ENCODE measurements at places on chromosomes 12 and 14.

DNA sequence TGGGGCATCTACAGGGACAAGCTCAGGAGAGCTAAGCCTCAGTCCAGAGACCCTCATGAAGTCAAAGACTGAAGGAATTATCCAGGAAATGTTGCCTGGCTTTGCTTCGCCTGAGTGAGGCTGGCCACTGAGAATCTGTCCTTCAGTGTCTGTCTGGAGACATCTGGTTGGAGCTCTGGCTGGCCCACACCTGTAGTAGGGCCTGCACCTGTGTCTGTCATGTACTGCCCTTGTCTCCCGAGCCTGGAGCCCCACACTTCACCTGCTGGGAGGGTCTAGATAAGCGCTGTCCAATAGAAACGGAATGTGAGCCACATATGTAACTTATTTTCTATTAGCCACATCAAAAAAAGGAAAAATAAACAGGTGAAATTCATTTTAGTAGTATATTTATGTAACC, 9.9 kb upstream of the HDAC7 start:
- DNase-seq = no peak

- no peak for DNase-seq
Measured at GRCh38 chr12:5184186-5184585, 140.5 kb downstream of the KCNA5 start.

GRCh38 chr14:104686624-104687517, 2.5 kb upstream of the INF2 start:
- peak; percentile 79 for DNase-seq

DNA sequence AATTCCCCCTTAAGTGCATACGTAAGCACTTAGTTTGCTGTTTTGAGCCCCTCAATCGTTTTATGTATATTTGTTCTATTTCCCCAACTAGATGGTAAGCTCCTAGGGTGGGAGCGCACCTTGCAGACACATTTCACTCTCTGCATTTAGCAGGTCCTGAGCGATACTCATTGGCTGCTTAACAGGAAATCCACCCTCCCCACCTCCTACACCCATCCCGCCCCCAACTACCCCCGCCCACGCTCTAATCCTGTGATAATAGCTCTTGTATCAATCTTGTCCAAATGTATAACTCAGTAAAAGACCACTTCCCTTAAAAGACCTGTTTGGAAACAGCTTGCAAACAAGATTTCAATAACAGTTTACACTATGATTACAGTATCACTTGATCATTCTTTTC, 8.1 kb downstream of the LPAR5 start:
- no peak for DNase-seq

- DNase-seq = no peak
Measured at GRCh38 chr12:53613821-53614220, 12.4 kb downstream of the ATF7 start.

- DNase-seq = no peak
Measured at GRCh38 chr14:54730156-54730961, 163.4 kb downstream of the SAMD4A start.

GRCh38 chr14:65019944-65020566, 33.4 kb downstream of the FNTB start:
- DNase-seq = peak; percentile 49

- DNase-seq = no peak
Measured at GRCh38 chr14:31760277-31760676, 199.1 kb downstream of the NUBPL start.

DNA sequence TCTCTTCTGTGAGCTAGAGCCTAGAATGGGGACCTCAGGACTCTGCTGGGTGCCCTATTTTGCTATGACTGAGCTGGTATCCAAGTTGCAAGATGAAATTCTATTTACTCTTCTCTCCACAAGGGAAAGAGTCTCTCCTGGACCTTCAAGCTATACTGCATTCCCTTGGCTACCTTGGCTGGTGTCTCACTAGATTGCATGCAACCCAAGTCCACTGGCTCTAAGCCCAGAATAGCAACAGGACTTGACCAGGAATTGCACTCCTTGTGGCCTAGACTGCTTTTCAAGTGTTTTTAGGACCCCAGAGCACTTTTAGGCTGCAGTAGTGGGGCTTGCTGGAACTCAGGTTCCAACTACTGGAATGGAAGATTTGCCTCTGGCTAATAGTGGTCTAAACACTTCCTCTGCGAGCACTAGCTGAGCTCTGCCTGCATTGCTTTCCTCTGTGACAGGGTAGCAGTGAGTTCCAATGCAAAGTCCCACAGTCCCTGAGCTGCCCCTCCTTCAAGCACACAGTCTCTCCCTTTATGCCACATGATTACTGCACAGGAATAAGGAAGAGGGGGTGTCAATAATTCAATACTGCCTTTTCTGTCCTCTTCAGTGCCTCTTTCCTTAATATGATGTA, 1009.1 kb upstream of the FLRT2 start:
- DNase-seq = no peak

GRCh38 chr12:88546853-88547252, 33.4 kb downstream of the KITLG start:
- DNase-seq = no peak

DNA sequence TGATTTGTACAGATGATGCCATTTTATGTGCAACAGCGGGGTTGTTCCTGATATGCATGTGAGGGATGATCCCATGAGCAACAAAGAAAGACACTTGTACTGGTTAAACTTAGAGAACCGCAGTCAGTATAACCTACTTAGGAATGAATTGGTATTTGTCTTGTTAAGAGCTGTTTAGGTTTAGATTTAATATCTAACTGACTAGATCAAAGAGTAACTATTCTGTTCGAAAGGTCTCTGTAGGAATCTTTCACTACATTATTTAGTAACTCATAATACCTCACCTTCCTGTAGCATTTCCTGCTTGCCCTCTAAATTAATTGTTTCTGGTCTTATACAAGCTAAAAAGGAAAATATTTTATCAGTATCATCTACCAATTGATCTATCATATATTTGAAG, 350.4 kb downstream of the TRHDE start:
- DNase-seq = no peak

- DNase-seq = no peak
Measured at GRCh38 chr12:92492995-92493394, 209.8 kb upstream of the PLEKHG7 start.

DNA sequence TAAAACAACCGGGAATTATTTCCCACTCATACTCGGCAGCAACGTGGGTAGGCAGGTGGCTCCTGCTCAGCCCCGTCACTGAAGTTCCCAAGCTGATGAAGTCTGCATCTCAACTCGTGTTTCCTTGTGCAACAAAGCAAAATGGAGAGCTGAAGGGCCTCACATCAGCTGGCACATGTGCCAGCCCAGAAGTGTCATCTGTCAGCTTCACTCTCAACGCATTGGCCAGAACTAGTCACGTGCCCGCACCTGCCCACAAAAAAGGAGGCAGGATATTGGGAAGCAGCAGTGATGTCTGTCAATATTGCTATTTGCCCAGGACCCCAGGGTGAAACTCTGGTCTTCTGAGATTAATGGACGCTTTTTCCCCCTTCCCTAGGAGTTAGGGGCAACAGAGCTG, 344.0 kb downstream of the BCL11B start:
- no peak for DNase-seq

DNA sequence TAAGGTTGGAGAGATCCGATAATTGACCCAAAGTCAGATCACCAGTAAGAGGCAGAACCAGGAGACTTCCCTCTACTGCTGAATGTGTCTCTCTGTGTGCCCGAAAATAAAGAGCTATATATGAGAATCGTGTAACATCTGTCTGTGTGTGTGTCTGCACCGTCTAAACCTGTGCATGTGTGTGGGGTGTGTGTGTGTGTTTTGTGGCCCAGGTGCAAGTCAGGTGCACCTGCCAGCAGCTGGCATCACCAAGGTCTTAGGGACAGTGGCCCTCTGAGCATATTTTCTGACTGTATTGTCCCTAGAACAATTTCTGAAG, 24.7 kb upstream of the KRT78 start:
- DNase-seq = no peak

DNA sequence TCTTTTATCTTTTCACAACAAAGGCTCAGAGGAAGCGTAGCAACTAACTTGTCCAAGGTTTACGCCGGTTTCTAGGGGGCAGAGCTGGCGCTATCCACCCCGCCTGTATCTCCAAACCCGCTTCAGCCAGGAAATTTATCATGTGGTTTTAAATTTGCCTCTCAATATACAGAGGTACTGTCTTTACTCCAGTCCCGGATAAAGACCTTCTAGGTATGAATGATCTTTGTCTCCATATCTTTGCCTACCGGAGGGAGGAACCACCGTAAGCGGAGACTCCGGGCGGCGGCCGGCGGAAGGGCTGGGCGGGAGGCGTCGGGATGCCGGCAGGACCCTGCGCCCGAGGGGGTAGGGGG, 693 bp upstream of the RIMKLB start:
- no peak for DNase-seq

- DNase-seq = no peak
Measured at GRCh38 chr12:78028426-78028825, 197.7 kb downstream of the NAV3 start.

DNA sequence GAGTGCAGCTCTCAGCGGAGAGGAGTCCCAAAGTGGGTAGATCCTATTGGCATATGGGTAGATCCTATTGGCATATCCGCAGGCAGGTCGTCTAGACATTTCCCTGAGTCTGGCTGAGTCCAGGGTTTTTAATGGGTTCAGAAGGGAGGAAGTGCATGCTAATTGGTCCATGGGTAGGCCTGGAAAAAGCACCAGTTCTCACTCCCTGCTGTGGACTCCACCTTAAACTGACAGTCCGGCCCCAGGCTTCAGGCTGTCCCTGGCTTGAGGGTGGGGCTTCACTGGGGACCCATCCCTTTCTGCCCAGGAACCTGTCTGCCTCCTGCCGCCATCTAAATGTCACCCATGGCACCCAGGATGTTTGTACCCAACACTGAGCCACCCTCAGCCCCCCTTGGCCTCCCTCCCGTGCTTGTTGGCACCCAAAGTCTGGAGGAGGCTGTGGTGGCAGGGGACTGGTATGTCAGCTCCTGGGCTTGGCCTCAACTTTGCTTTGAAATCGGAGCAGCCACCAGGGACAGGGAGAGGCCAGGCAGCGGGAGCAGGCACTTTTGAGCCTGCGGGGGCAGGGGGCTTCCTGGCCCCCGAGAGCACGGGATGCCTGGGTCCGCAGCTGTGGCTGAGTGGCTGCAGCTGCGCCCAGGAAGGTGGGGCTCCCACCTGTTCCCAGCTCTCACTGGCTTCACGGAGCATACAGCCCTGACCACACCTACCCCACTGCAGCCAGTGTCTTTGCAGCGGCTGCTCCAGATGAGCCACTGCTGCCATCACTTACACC, 29.6 kb upstream of the YAF2 start:
- no peak for DNase-seq

- no peak for DNase-seq
Measured at GRCh38 chr12:65858831-65859230, 34.5 kb downstream of the HMGA2 start.

DNA sequence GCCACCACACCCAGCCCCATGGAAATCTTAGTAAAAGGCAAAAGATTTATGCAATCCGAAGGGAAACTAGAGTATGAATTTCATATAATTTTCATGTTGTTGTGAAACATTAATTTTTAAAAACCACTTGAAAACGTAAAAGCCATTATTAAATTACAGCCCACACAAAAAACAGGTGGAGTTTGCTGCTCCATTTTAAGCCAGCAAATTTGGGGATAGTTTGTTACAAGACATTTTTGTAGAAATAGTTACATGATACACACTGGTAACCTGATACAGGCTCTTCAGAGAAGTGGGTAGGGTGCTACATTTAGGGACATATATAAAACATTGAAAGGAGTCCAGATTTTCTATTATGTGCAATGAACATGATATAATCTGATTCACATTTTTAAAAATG, 17.6 kb downstream of the GNPTAB start:
- DNase-seq = no peak

- DNase-seq = no peak
Measured at GRCh38 chr14:102120888-102121287, 18.8 kb upstream of the WDR20 start.

- DNase-seq = no peak
Measured at GRCh38 chr12:53055471-53056266, 5.8 kb downstream of the TNS2 start.

DNA sequence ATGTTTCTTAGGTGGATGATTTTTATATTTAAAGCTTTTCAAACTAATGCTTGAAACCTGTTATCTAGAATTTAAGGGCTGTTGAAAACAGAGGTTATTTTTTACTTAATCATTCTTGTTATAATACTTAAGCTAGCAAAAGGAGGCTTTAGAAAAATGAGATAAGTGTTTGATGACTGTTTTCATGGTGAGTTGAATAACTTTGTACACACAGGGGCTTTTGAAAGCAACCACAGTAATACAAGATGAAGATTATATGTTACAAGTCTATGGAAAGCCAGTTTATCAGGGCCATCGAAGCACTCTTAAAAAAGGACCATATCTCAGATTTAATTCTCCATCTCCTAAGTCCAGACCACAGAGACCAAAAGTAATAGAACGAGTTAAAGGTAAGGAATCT, 33.3 kb downstream of the KIAA0586 start:
- DNase-seq = no peak

DNA sequence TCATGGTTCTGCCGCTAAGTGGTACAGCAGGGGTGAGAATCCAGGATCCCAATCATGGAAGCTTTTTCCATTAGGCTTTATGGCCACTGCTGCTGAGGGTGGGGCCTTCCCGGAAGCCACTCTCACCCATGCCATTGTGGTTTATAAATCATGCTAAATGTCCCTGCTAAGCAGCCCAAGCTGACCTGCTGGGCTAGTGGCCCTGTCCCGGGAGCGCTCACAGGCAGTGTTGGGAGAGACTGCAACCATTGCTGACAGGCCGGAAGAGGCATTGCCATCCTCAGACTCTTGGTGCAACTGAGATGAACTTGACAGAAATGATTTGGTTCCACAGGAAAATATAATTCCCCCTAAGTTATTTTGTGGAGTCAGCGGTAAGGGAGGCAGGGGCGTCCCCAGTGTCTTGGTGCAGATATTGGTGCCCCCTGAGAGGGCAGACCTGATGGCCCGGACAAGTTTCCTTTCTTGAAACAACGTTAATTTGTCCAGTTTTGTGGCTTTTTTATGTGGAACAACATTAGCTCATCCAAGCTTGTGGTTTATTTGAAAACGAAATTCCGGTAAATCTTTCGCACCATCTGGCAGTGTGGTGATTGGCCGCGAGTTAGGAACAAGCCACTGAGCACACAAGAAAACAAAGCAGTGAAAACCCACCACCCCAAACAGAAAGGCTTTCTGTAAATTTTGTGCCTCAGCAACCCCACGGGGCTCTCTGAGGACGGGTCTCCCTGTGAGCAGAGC, 82.3 kb downstream of the SSPN start:
- no peak for DNase-seq
